ENCODE measurements at places on chromosomes 2 and 18. TPM values are rescaled to one million over a fixed set of nuclear protein-coding genes. Genes with fewer than 3 reads are reported as not detected.

DUSP2 gene
- 0.53 TPM for total RNA-seq

SH3RF3 gene
- 0.63 TPM for total RNA-seq

CRYGC gene
- total RNA-seq: not detected

ABCG5 gene
- total RNA-seq: not detected

TUBA4B gene
- total RNA-seq: 0.33 TPM

RBBP8 gene
- 38.1 TPM for total RNA-seq

LOXHD1 gene
- not detected for total RNA-seq

All from A549 treated with ZK216348 at 1 μM for 4 hours (cell line).